ENCODE measurements at places on chromosomes 13 and 19. TPM values are rescaled to one million over a fixed set of nuclear protein-coding genes. Genes with fewer than 3 reads are reported as not detected.

DNA sequence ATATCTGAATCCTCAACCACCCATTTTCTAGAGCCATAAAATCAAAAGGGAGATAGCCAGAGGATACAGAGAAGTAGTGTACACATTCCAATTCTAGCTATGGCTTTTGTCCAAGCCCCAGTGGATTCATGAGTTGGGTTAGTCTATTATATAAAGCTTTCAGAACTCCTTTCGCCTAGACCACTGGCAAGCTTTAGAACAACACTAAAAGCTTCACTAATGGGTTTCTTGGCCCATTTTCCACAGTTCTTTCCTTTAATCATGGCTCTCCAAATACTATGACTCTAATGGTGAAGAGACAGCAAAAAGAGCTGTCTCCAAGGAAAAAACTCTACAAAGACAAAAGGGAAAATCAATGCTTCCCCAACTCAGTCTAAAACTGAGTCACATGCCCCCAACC is 48.2 kb upstream of the SLITRK5 start:
- DNase-seq: no peak

DNA sequence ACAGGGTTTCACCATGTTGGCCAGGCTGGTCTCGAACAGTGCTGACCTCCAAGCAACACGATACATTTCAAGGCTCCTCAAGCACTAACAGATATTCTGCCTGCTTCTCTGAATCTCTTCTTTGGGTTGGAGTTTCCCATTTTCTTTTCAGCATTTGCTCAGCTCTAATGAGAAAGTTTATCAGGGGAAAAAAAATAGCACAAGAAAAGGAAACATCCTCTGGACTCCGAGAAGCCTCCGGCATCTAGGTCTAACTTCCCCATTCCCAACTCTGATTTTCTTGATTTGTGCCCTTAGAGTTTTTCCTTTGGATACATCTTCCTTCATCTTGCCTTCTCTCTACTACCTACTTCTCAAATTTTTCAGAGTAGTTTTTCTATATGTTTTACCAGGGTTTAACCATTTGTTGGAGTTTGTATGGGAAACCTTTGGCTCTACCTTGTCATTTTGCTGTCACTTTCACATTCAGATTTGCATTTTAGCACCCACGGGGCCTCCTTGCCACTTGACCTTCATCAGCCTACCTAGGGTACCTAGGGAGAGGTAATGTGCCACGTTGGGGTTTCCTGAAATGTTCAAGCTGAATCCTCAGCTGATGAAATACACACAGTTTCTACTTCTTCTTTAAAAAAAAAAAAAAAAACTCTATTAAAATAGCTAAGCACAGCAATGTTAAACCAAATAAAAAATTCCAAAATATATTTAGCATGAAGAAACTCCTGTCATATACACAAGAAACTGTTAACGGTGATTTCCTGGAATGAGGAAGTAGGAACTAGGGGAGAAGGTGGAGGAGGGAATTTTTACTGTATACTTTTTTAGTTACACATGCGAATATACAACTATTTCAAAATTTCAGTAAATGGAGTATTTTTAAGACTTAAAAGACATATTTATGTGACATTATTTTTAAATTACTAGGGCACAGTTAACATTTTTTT is 5.1 kb upstream of the USP12 start:
- no peak for DNase-seq

- no peak for DNase-seq
Measured at GRCh38 chr13:113763961-113764792, 5.2 kb downstream of the TMEM255B start.

- no peak for DNase-seq
Measured at GRCh38 chr19:48508729-48509411, 2.8 kb downstream of the LMTK3 start.

- no peak for DNase-seq
Measured at GRCh38 chr13:99124794-99125316, 75.8 kb upstream of the UBAC2 start.

- no peak for DNase-seq
Measured at GRCh38 chr19:4361152-4362046, 18.0 kb downstream of the MPND start.

- no peak for DNase-seq
Measured at GRCh38 chr19:46896076-46896794, 35.4 kb downstream of the ARHGAP35 start.

GRCh38 chr13:39930544-39931444 is 275.3 kb downstream of the COG6 start:
- no peak for DNase-seq

DNA sequence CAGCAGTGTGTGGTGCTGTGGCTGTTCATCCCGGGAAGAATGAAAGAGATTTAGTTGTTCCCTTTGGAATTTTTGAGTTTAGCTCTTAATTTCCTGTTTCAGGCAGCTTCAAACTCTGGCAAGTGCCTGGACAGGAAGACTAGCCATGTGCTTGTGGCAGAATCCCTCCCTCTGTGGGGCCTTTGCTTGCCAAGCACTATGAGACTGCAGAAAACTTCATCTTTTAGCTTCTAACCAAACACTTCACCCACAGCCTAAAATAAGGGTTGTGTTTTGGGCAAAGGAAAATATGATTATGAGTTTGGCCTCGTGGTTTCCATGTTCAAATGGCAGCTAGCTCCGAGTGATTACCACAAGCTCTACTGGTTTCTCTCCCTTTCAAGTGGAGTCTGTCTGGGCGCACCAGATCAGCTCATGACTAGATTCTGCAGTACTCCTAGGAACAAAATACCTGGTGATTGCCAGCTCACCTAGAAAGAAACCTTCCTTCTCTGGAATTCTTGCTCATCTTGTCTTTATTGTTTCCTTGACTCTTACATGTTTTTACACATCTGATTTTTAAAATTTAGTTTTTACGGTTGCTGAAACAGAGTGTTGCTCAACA is 707.5 kb downstream of the SLITRK6 start:
- DNase-seq: no peak

DNA sequence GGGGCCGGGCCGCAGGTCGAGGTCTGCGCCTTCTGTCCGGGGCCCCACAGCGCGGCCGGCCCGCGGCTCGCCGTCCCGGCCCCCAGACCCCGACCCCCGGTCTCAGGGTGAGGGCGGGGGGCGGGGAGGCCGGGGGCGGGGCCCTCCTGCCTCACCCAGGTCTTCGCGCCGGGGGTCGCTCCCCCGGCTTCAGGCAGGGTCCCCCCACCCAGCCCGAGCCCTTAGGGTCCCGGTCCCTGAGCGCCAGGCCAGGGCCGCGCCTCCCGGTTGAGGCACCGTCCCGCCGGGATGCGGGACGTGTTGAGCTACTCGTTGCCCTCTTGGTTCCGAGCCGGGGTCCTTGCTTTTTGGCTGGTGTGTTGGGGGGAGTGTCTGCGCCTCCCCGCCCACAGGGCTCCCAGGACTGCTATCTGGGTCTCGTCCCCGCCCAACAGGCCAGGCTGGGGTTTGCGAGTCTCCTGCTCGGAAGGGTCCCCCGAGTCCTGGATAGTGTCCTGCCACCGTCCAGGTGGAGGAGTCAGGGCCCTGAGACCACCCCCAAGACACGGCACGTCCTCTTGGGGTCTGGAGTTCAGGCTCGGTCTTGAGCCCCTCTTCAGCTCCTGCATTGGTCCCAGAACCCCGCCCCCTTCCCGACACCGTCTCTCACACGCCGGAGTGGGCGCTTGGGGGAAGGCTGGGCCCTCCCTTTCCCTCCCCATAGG is 452 bp downstream of the PIAS4 start:
- DNase-seq: no peak

- DNase-seq: no peak
Measured at GRCh38 chr13:43355774-43356173, 332.4 kb downstream of the DNAJC15 start.

DNA sequence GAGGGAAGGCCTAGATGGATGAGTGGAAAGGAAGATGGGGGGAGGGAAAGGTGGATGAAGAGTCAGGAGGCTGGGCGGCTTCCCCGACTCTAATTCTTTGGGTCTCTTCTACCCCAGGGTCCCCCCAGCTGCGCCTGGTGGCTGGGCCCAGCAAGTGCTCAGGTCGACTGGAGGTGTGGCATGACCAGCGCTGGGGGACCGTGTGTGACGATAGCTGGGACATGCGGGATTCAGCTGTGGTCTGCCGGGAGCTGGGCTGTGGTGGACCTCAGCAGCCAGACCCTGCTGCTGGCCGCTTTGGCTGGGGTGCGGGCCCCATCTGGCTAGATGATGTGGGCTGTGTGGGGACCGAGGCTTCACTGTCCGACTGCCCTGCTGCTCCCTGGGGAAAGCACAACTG is 9.5 kb downstream of the SSC5D start:
- DNase-seq: no peak

GRCh38 chr13:41596190-41596589 is 138.8 kb downstream of the RGCC start:
- DNase-seq: no peak

- DNase-seq: no peak
Measured at GRCh38 chr19:21910318-21910717, 74.3 kb upstream of the ZNF43 start.

DNA sequence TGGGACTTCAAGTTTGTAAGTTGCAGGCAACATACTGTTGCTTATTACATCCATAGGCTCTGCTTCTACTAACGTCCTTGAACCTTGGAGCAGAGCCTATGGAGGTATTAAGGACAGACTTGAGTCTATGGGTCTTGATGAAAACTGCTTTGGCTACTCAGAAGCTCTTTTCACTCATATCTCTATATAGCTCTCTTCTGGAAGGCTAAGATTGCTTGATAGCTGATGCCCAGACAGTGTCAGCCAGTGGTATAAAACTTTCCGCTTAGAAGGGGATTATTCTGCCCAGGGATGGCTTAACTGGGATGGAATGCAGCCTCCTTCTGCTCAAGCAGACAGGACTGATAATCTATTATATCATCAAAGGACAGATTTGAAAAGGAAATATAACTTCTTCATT is 25.6 kb upstream of the ESD start:
- no peak for DNase-seq

GRCh38 chr19:54481326-54481930 is 8.3 kb upstream of the CDC42EP5 start:
- DNase-seq: no peak

DNA sequence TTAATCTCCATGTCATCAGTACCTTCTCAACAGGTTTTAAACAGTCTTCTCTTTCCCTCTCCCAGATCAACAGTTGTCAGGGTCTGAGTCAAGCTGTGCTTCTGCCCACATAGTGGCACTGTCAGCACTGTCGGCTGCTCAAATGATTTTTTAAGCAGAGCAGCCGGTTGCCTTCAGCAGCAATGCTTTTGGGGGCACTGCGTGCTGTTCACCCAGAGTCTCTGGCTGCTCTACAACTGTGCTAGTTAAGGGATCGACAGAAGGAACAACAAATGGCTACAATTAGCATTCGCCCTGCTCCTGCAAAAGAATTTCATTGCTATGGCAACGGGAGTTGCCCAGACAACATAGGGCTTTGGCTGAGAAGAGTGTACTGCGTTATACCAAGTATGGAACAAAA is 412.9 kb downstream of the DIAPH3 start:
- DNase-seq: no peak

GRCh38 chr13:77544758-77545338 is 9.3 kb downstream of the SCEL start:
- no peak for DNase-seq

DNA sequence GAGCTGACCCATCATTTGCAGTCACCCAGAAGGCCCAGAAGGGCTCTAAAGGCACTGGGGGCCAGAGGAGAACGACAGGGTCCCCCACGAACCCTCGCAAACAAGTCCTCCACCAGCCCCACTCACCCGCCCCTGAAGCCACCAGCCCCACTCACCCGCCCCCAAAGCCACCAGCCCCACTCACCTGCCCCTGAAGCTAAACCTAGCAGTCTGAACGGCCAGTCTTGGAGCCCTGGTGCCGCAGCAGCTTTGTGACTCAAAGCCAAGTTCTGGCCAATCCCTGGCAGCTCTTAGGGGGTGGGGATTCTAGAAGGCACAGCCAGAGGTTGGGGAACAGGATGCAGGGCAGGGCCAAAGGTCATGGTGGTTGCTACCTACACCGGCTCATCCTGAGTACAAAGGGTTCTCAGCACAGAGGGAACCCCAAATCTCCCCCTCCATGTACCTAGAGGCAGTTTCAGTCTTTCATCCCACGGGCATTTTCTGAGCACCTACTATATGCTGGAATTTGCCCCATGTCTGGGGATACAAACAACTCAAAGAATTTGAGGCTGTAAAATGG is at the start of gene IQCN:
Gene IQCN, minus strand, starts transcription at position 234 of the 562 bp plus-strand sequence. CDS start 4,974 bp downstream, outside the sequence.
- DNase-seq: no peak

DNA sequence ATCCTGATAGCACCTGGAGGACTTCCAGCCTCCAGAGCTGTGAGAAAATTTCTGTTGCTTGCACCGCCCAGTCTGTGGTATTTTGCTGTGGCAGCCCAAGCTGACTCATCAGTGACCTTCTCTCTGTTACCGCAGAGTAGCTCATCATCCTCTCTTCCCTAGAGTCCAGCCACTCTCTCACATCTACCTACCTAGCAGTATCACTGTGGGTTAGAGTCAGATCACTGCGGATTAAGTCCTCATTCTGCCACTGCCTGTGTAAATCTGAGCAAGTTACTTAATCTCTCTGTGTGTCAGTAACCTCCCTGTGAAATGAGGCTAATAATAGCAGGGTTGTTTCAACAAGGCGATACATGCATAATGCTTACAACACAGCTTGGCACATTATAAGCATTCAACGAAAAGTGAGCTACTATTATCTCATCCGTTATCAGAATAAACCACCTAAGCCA is 40.3 kb upstream of the USPL1 start:
- no peak for DNase-seq

DNA sequence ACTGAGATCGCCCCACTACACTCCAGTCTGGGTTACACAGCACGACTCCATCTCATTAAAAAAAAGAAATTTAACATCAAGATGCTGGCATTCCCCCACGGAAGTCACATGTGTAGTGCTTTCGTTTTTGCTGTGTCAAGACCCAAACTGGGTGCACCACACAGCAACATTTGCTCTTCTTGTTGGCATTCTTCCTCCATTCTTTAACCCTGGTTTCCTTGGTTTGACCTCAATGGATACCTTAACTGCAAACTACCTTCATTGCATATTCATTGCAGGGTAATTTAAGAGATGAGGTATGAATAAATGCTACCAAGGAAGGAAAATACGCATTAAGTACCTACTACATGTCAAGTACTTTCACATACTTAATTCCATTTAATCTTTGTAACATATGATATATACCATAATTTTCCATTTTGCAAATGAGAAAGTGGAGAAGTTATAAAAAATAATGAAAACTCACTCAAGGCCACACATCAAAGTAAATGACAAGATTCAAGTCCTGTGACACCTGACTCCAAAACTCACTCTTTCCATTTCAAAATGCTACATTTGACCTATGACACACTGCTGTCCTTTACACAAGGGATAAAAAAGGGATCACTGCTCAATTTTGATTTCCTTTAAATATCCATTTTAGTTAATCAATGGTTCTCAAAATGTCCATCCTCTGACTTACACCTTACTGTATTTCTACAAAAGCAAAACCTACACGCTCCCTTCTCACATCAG is 59.2 kb downstream of the STK24 start:
- DNase-seq: no peak

Gene UGGT2
- 33.4 TPM for total RNA-seq

Gene NKPD1
- total RNA-seq: 14.0 TPM

Gene FOXA3
- total RNA-seq: not detected

Gene ZNF556
- not detected for total RNA-seq

Gene GZMM
- not detected for total RNA-seq

Gene CFAP97D2
- total RNA-seq: not detected

Gene DACH1
- total RNA-seq: 7.9 TPM

Gene ZNF132
- 5.2 TPM for total RNA-seq

Gene TBXA2R
- 1.7 TPM for total RNA-seq

Gene ZFR2
- total RNA-seq: not detected

Gene RDH8
- not detected for total RNA-seq
